ENCODE measurements at places on chromosomes 2 and 18. TPM values are rescaled to one million over a fixed set of nuclear protein-coding genes. Genes with fewer than 3 reads are reported as not detected.
A peak's percentile ranks its signal among the peaks of the same experiment; 100 is the strongest.

DNA sequence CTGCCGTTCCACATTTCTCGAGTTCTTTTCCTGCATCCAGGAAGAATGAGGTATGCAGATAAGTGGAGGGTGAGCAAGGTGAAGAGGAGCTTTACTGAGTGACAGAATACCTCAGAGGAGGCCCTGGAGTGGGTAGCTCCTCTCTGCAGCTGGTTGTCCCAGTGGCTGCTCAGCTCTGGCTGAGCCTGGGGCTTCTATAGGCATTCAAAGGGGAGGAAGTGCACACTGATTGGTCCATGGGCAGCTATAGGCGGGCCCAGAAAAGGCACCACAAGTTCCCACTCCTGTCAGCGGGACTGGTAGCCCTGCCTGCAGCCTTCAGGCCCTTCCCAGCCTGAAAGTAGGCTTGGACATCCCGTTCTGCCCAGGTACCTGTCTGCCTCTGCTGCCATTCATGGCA, 94.7 kb downstream of the DOK6 start:
- DNase-seq = no peak

DNA sequence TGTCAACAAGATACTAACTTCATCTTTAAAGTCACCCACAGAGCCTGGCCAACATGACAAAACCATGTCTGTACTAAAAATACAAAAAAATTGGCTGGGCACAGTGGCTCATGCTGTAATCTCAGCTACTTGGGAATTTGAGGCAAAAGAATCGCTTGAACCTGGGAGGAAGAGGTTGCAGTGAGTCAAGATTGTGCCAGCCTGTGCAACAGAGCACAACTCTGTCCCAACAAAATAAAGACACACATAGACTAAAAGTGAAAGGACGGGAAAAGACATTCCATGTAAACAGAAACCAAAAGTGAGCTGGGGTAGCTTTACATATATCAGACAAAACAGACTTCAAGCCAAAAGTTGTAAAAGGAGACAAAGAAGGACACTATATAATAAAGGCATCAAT, 34.8 kb downstream of the USP34 start:
- DNase-seq = no peak

- no peak for DNase-seq
Measured at GRCh38 chr2:76180676-76181075, 470.0 kb upstream of the GCFC2 start.

GRCh38 chr2:79005216-79005615, 20.3 kb upstream of the REG3G start:
- DNase-seq = no peak

- no peak for DNase-seq
Measured at GRCh38 chr2:15777795-15778371, 162.5 kb upstream of the MYCN start.

DNA sequence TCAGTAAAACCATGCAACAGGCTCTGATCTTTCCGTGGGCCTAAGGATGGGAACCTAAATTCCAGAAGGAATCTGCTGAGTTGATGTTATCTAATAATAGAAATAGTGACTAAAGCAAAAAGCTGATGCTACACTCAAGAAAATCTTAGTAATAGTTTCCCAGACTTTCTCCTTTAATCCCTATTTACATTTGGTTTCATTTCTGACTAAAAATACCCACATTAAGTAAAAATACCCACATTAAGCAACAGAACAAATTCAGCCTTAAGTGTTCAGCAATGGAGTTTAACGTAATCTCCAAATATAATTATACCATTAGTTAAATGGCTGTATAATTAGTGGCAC, 50.3 kb downstream of the CCBE1 start:
- no peak for DNase-seq

GRCh38 chr2:29733965-29734364, 187.4 kb downstream of the ALK start:
- DNase-seq = no peak

GRCh38 chr2:89780318-89780717, 1088.8 kb downstream of the RPIA start:
- DNase-seq = no peak

DNA sequence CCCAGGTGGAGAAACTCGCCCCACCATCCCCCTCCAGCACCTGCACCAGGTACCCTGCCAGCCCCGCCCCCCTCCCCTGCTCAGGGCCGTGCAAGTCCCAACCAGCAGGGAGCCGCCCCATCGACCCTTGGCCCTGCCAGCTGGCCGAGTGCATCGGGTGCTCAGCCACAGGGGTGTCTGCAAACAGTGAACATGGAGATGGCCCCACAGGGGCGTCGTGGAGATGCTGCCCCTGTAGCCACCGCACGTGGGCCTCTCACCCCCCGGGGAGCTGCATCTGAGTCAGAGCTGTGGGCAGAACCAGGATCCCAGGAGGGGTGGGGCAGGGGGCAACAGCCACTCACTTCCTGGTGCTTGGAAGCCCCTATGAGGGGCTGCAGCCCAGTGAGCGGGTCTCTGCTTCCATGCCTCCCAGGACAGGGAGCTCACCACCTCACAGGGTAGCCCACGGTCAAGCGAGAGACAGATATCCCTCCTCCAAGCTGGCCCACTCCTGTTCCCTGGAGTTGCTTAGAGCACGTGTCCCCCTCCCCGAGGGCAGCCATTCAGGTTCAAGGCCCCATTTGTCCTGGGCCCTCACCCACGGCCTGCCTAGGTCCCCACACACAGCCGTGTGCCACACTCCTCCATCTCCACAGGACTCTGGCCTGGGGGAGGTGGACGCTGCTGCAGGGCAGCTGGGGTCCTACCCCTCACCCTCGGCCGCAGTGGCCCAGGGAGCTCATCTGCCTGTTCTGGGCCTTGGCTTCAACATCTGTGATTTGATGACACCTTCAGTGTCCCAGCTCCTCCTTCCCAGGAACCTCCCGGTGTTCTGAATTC, 1.1 kb upstream of the MAB21L4 start:
- DNase-seq = no peak

GRCh38 chr2:86455181-86455580, 14.0 kb downstream of the KDM3A start:
- no peak for DNase-seq

DNA sequence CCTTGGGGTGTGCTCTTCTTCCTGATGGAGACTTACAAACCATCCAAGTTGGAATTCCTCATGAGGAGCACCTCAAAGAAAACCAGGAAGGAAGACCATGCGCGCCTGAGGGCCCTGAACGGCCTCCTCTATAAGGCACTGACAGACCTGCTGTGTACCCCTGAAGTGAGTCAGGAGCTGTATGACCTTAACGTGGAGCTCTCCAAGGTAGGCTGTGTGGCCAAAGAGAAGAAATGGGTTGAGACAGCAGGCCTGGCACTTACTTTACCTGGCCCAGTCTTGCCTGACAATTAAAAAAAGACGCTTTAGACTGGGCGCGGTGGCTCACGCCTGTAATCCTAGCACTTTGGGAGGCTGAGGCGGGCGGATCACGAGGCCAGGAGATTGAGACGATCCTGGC, 3.1 kb downstream of the RBFA start:
- DNase-seq = no peak

- no peak for DNase-seq
Measured at GRCh38 chr2:233700028-233700635, 7.4 kb downstream of the UGT1A6 start.

DNA sequence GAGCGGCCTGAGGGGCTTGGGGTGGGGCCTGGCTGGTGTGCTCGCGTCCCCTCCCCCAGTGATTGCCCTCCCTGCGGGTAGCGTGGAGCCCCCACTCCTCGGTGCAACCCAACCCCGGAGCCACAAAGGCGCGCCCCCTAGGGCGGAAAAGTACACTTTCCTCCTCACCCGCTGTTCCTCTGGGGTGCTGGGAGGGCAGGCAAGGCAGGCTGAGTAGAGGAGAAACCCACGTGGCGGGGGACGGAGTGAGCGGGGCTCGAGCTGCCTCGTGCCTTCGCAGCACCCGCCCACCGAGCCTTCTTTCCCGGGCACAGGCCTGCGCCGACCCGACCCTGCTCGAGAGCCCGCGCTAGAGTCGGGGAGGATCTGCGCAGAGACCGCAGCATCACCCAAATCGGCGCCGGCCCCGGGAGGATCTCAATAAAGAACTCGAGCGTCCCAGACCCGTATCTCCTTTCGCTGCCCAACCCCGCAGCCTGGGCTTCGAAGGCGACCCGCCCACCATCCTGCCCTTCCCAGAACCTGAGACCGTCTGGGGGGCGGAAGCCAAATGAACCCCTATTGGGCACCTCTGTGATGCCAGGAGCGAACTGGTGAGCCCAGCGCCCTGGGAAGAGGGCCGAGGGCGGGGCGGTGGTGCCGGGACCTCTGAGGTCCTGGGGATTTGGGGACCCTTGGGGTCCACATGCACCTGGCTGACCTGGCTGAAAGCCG, 1.5 kb downstream of the UCN start:
- no peak for DNase-seq

DNA sequence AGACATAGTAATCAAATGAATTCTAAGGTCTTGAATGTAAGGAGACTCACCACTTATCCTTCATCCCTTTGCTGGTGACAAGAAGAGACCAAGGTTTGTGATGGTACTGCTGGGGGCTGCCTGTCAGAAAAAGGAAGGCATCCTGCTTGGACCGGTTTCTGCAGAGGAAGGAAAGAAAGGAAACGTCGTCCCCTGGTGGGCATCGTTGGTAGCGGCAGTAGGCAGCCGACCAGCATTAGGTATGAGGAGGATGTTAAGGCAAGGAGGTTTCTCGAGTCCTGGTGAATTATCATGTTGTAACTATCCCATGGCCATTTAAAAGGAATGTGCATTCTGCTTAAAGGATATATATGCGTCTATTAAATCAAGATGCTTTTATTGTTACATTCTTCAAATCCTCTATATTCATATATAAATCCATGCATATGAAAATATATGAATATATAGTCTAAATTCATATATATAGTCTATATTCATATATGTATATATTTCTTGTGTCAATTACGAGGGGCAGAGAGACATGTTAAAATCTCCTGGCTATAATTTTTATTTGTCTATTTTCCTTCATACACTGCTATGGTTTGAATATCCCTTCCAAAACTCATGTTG, 94.4 kb upstream of the TGFA start:
- DNase-seq = peak; percentile 48

DNA sequence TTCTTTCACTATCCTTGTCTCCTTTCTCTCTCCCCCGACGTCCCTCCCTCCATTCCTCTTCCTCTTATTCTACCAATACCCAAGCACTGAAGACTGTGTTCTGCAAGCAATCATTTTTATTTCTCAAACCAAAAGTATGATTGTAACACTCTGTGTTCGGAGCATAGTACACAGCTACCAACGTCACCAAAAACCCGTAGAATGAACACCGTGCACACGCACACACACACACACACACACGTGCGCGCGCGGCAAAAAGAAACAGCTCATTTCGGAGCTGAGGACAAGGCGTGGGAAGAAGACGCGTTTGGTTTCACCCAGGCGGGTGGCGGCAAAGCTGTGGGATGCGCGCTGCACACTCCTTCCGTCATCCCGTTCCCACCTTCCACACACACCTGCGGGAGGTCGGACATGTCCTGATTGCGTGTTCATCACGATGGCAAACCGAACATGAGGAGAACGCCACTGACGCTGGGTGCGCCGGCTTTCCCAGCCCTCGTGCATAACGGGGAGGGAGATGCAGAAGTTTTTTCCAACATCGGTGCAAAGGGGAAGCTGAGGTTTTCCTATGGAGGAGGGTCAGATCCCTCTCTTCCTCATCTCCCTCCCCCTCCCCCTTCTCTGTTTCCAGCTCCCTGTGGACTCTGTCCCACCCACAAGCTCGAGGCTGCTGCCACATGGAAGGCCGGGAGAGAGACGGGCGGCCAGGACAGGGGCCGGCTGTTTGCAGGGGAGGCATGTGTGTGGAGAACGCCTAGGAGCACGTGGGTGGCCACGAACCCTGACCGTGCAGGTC, 20.4 kb downstream of the MBP start:
- no peak for DNase-seq

DNA sequence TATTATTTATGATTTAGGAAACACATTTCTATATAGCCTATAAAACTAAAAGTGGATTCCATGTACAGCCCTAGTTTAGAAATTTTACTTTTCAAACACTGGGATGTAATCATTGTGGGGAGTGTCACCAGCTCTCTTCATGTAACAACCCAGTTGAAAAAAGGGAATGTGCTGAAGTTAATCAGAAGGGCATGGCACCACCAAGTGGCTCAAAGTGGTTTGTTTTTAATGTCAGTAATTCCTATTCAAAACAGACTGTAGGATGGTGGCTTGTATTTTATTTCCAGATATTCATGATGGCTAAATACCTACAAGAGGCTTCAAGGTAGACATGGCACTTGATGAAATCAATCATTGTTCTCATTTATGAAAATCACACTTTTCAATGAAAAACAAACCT, 58.1 kb upstream of the TMEM182 start:
- DNase-seq = peak; percentile 38

DNA sequence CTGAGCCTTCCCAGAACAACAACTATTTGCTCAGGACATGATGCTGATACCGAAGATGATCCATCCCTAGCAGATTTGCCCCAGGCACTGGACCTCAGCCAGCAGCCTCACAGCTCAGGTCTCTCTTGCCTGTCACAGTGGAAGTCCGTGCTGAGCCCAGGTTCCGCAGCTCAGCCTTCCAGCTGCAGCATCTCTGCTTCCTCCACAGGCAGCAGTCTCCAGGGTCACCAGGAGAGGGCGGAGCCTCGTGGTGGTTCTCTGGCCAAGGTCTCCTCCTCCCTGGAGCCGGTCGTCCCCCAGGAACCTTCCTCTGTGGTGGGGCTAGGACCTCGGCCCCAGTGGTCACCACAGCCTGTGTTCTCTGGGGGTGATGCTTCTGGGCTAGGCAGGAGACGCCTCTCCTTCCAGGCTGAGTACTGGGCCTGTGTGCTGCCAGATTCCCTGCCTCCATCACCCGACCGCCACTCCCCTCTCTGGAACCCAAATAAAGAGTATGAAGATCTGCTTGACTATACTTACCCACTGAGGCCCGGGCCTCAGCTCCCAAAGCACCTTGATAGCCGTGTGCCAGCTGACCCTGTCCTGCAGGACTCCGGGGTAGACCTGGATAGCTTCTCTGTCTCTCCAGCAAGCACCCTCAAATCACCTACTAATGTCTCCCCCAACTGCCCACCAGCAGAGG, 15.4 kb downstream of the CEP68 start:
- DNase-seq = no peak

- DNase-seq = no peak
Measured at GRCh38 chr18:36518839-36519238, 221.3 kb downstream of the FHOD3 start.

- DNase-seq = no peak
Measured at GRCh38 chr2:238895891-238896600, 48.2 kb downstream of the TWIST2 start.

MYOM1 gene
- total RNA-seq = 1.1 TPM

ST3GAL5 gene
- total RNA-seq = 35.4 TPM

NAT8 gene
- not detected for total RNA-seq

SAG gene
- 0.61 TPM for total RNA-seq

BMPR2 gene
- 7.5 TPM for total RNA-seq

PKDCC gene
- 77.8 TPM for total RNA-seq

TCF7L1 gene
- total RNA-seq = 0.90 TPM

FAM228A gene
- 0.66 TPM for total RNA-seq

NEUROD1 gene
- 0.09 TPM for total RNA-seq

REG3G gene
- 0.09 TPM for total RNA-seq

EFR3B gene
- total RNA-seq = 0.33 TPM

POLR1A gene
- total RNA-seq = 8.9 TPM

ZNF236 gene
- total RNA-seq = 10.4 TPM

COL3A1 gene
- total RNA-seq = 228 TPM
